Mammary epithelial cell (primary cell): ENCODE measurements at places on chromosomes 4 and X. TPM values are rescaled to one million over a fixed set of nuclear protein-coding genes. Genes with fewer than 3 reads are reported as not detected.

NWD2 gene
- total RNA-seq, result not detected

TLR1 gene
- total RNA-seq, result 0.49 and 0.91 TPM in 2 replicates

BST1 gene
- total RNA-seq, result 0.29 and 0.47 TPM in 2 replicates

LAS1L gene
- 12.0 TPM for total RNA-seq

PDHA2 gene
- not detected for total RNA-seq

GYPA gene
- total RNA-seq, result not detected in 2 replicates

ABCE1 gene
- total RNA-seq, result 132 TPM

FAAH2 gene
- total RNA-seq, result 0.49 and 0.86 TPM in 2 replicates

VCX2 gene
- not detected for total RNA-seq

SOX3 gene
- not detected in 2 replicates for total RNA-seq

BEX2 gene
- 13.6 and 55.1 TPM in 2 replicates for total RNA-seq

STATH gene
- not detected in 2 replicates for total RNA-seq

- DNase-seq, result peak; percentile 93
These were observed 85.7 kb upstream of the EXOC1L start for GRCh38 chr4:55733932-55734331.

- DNase-seq, result peak; percentile 91
These were observed 309.3 kb downstream of the FRMPD4 start for GRCh38 chrX:12447448-12448064.

GRCh38 chr4:48342606-48342880 is 1.2 kb downstream of the SLAIN2 start:
- no peak for DNase-seq

- no peak for DNase-seq
These were observed 46.2 kb downstream of the SMARCA5 start for GRCh38 chr4:143559757-143560147.

GRCh38 chr4:150852216-150852615 is 162.9 kb downstream of the LRBA start:
- no peak for DNase-seq

DNA sequence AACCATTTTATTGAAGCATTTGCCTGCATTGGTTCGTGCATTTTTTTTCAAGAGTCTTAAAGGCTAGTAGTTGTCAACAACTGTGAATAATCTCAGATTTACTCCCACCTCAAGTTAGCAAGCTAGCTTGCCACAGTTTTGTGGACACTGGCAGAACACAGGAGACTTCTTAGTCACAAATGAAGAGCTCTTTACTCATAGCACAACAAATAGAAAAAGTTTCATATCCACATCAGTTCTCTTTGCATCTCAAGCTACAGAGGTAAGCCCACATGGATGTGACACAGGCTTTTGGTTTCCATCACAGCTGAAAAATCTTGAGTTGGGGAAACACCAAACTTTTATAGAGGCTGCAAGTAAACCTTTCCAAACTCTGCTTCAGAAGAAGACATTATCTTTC is 2315.7 kb upstream of the TENM3 start:
- DNase-seq, result no peak

DNA sequence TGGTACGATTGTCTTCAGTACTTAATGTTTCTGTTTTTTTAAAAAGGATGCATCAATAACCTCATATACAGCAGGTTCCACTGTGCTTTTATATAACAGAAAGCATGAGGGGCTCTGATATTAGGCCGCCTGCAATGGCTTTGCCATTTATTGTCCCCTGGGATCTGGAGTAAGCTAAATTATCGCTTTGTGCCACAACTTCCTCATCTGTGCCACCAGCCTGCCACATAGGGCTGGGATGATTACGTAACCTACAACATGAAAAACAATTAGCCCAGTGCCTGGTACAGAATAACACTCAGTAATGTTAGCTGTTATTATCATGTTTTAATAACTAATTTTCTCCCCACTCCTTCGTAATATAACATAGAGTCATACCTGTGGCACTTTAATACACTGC is 65.5 kb upstream of the TRIM2 start:
- no peak for DNase-seq

- no peak for DNase-seq
These were observed 13.1 kb upstream of the SULT1B1 start for GRCh38 chr4:69773484-69773883.

DNA sequence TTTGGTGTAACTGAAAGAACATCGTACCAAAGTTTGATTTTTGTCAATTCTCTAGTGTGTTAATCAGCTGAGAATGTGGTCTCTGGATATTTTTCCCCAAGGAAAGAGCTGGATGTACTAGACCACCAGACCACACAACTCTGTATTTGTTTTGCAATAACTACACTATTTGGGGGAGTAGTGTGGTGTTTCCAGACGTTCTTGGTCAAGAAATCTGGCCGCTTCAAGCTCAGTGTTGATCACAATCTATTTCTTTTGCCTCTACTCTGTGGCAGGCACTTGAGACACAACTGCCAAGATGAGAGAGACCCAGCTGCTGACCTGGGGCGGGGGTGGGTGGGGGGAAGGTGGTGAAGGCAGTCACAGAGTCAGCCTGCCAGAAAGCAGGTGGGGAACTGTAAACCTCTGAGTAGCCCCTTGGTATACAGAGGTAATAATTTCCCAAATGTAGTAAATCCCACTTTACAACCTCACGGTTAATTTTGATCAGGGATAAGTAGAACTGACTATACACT is 30.6 kb downstream of the PTTG2 start:
- DNase-seq, result no peak

DNA sequence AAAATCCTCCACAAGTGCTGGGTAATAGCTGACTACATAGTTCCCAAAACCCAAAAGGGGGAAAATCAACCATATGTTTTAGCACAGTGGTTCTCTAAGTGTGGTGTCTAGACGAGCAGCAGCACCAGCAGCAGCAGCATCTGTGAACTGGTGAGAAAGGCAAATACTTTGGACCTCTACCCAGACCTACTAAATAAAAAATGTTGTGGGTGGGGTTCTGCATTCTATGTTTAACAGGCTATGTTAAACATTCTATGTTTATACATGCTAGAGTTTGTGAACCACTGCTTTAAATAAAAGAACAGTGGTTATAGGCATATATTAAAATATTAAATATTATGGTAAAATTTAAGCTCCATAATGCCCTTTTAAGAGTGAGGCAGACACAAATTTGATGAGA is 1004.9 kb upstream of the GRID2 start:
- DNase-seq, result no peak

DNA sequence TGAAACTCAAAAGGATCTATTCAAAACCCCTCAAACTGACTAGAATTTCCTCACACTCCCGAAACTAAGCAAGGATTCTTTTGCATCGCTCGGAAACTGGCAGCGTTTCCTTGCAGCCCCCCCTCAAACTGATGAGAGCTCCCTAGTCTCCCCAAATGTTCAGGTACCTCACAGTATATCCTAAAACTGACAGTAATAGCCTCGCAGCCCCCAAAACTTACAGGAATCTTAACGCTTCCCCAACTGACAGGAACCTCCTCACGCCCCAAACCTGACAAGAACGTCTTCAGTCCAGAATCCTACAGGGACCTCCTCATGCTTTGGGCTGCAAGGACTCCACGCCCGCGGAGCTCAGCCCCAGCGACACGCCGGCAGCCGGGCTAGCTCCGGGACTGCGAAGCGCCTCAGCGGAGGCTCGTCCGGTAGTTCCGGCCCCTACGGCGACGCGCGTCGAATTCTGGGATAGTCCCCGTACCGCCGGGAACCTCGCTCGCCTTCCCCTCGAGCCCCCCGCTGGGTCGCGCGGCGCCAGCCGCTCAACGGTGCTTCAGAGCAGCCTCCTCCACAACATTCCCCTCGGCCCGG is 640 bp downstream of the PHF8 start:
- DNase-seq, result peak; percentile 38

GRCh38 chrX:75229774-75230173 is 44.1 kb upstream of the UPRT start:
- no peak for DNase-seq

- DNase-seq, result peak; percentile 76
These were observed 242.7 kb upstream of the WDFY3 start for GRCh38 chr4:85209161-85209560.

- no peak for DNase-seq
These were observed 78.7 kb downstream of the SUPT20HL2 start for GRCh38 chrX:24235084-24235710.

DNA sequence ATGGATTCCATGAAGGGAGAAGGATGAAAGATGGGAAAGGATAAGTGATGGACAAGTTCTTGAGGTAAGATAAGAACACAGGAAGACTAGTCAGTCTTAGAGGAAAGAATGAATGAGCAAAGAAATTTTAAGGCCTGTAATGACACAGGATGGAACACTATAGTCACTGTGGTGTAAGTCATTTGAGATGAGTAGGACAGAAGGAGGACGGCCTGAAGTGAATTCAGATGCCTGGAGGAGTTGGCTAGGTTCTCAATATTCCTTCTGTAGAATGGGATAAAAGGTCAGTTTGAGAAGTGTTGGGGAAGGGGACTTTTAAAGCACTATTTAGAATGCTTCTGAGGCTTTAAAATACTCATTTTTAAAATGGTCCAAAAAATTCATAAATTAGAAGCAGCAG is 3.9 kb downstream of the MSMO1 start:
- DNase-seq, result no peak

DNA sequence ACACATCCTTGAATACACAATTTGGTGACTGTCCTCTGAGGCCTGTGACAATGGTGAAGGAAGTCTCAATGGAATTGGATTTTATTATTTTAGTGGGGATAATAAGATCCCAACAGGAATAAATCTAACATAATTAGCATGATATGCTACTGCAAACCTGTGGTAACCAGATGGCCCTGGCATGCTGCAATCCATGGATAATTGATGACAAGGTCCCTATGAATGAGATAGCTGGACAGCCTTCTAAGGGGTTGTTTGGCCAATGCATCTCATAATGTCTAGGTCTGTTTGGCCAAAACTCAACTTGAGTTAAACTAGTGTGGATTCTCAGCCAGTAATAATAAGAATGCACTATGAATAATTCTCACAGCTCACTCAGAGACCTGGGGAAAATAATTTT is 145.3 kb upstream of the GALNTL6 start:
- DNase-seq, result no peak

DNA sequence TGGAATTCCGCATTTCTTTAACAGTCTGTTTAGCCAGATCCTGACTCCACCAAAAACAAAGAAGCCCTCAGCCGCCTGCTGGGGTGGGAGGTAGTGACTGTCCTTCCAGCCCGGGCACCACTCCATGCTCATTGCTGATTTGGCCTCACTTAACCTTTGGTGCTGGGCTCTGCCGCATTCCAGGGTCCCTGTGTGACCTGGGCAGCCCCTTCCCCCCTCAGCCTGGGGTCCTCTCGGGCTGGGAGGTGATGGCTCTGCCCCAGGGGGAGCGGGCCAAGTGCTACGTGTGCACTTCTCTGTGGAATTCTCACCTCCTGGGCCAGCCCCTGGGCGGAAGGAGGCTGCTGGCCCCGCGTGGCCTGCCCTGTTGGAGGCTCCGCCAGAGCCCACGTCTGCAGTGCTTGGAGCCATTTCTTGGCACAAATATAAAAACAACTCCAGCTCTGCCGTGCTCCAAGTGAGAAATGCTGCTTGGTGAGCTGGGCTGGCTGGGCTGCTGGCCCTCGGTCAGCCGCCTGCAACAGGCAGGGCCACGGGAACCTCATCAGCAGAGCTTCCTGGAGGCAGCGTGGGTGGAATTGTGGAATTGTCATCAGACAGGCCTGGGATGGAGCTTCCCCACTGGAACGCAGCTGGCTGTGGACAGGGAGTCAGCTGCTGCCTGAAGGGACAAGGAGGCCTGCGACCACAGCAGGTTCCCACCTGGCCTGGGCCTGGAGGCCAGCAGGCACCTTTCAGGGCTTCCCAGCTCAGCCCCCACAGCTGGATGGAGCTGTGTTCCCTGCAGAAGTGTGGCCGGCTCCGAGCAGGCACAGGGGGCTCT is 66.0 kb downstream of the TRMT44 start:
- DNase-seq, result no peak

GRCh38 chr4:972651-973424 is 531 bp downstream of the DGKQ start:
- DNase-seq, result peak; percentile 39

DNA sequence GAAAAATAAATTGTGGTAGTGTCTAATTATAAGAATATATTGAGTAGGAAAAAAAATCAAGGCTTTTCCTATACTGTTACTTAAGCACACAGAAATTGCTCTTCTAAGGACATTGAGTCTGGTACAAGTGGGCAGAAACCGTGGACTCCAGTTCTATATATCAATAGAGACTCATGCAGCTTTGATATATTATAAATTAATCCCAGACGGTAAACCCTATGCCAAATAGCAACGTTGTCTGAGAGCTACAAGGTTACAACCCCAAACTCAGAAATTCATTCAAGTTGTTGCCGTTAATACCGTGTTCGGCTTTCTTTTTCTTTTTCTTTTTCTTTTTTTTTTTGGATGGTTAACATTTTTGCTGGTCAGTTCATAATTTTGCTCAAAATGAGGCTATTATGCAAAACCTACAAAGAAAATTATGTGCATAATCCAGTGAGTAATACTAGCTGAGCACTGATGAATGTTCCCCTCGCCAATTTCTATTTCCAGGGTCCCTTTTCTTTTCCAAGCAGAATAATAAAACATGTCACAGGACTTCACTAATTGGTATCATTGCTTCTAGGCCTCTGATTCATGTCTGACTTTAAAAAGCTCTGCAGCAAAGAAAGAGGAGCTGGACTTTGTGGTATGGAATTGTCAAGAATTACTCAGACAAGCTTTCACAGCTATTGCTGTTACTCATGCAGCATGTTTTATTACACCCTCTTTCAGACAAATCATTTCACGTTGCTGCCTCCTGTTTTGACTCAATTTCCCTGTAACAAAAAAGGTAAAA is 737.7 kb downstream of the NLGN4X start:
- DNase-seq, result peak; percentile 3

DNA sequence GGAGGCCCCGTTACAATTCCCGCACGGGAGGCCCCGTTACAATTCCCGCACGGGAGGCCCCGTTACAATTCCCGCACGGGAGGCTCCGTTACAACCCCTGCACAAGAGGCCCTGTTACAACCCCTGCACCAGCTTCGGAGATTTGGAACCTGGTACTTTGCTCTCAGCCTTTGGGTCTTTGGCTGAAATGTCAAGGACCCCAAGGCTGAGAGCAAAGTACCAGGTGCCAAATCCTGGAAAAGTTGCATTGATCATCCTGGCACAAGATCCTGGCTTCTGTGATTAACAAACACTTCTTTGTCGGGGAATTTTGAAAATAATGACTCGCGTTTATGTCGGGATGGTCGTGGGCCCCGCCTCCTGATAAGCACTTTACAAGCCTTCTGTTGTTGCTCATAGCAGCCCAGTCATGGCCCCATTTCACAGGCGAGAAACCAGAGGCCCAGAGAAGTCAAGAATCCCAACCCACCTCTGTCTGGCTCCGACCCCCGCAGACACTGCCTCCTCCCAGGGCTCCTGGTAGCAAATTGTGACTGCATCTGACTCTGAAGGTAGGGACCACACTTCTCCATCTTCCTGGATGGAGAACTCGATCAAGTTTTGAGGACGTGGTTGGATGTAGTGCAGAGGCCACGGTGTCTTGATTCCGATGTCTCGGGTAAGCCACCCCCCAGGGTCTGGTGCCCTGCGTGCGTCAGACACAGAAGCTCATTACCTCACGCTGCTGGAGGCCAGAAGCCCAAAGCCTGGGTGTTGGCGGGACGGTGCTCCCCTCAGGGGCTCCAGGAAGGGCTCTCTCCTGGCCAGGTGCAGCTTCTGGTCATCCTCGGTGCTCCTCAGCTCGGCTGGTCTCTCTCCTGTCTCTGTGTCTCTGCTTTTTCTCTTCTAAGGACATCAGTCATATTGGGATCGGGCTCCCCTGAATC is 60.3 kb downstream of the ADRA2C start:
- no peak for DNase-seq
